ENCODE measurements at places on chromosomes 16 and 17. TPM values are rescaled to one million over a fixed set of nuclear protein-coding genes. Genes with fewer than 3 reads are reported as not detected.

Gene SPNS2
- total RNA-seq, result 2.3 TPM

Gene KIF2B
- not detected for total RNA-seq

Gene ACSM5
- not detected for total RNA-seq

Gene TP53TG3B
- not detected for total RNA-seq

Gene CES1
- total RNA-seq, result not detected

Gene E4F1
- 42.0 TPM for total RNA-seq

Gene PRR35
- total RNA-seq, result 1.4 TPM

- no peak for DNase-seq
These were observed 144.1 kb upstream of the HLF start for GRCh38 chr17:55120651-55121050.

GRCh38 chr17:8125947-8126490 lies 2.1 kb upstream of the HES7 start:
- peak; percentile 75 for DNase-seq

- DNase-seq, result no peak
These were observed 123.1 kb downstream of the FOXL1 start for GRCh38 chr16:86701286-86701975.

DNA sequence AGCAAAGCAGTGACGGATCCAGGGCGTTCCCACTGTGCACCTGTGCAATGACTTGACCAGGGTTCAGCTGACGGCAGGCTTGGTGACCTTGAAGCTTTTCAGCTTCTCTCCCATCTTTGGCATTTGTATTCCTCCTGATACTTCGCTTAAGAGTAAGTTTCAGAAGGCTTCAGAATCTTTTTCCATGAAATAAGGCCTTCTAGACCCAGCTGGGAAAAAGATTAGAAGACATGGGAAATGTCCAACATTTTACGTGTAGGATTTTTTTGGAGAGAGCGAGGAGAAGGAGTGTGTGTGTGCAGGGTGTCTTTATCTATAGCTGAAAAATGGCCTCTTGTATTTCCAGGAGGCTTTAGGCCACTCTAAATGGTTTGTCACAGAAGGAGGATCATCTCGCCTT lies 104.1 kb downstream of the BANP start:
- DNase-seq, result no peak

DNA sequence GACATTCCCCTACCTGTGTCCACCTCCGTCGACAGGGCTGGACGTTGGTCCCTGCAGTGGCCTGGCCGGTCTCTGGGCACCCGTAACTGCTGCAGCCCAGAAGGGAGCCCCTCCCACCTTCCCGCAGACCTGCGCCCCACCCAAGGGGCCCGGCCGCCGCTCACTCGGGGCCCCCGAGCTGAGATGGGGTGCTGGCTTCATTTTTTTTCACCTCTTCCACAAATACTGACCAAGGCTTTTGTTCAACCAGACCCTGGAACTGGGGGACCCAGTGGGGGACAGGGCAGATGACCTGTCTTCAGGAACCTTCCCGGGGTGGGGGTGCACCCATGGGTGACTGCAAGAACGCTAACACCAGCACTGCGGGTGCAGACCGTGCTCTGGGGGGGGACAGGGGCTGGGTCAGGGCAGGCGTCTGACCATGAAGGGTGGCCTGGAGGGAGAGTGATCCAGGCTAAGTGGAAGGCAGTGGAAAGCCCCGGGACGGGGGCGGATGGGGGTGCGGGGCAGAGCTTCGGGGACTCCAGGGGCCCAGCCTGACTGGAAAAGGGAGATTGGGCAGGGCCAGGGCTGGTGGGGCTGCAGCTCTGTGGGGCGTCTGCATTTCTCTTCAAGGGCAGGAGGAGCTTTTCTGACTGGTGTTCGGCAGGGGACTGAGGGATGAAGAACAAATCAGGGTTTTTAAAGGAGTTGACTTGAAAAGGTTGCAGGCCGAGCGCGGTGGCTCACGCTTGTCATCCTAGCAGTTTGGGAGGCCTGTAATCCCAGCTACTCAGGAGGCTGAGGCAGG lies 42.3 kb downstream of the SLC7A5 start:
- DNase-seq, result no peak

DNA sequence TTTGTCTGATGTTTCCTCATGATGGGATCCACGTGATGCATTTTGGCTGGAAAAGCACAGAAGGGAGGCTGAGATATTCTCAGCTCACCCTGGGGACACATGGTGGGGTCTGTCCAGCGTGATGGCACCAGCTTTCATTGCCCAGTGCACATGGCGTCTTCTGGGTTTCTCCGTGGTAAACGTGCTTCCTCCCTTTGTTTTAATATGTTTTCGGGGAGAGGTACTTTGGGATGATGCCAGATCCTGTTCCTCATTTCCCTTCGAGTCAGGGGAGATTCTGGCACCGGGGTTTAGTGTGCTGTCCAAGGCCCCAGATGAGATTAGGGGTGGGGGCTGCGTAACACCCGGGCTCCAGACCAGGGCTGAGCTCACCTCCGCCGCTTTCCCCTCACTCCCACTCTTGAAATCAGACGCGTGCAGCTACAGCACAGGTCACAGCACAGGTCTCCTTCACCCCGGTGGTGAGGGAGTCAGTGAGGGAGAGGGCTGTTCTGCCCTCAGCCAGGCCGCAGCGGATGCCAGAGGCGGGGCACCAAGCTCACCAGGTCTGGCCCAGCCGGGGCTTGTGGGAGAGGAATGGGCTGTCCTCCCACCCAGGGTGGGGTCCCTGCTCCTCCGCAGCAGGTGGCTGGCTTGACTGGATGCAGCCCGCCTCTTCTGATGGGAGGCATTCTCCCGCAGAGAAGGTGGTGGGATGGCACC lies 33.9 kb downstream of the COX4I1 start:
- DNase-seq, result no peak

All from GM23338 (cell line).